ENCODE measurements at places on chromosomes 5 and 9. TPM values are rescaled to one million over a fixed set of nuclear protein-coding genes. Genes with fewer than 3 reads are reported as not detected.

DNA sequence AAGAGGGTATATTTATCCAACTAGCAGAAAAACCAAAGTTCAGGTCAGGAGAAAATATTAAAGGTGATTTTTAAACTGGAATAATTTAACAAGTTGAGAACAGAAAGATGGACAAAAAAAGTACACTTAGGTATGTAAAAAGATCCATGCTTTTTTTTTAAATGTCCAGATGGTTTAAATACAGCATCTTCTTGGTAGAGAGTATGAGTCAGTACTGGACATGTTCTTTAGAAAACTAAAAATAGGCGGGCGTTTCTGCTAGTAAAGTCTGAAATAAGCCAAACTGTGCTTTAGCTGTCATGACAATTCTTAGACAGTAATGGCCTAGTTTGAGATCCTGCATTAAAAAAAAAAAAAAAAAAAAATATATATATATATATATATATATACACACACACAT, 255.9 kb upstream of the ST8SIA4 start:
- DNase-seq = no peak
- no peaks in the 10 kb centered on the region for H3K36me3 ChIP-seq
- no peaks in the 10 kb centered on the region for H3K27me3 ChIP-seq
- no peak overlapping the region for H3K4me3 ChIP-seq

Gene TAF11L5
- polyA plus RNA-seq = not detected

GRCh38 chr9:120376101-120376500, 203.9 kb downstream of the CDK5RAP2 start:
- no peaks in the 10 kb centered on the region for H3K27me3 ChIP-seq
- no peak overlapping the region for H3K27ac ChIP-seq
- H3K4me1 ChIP-seq = no peaks in the 10 kb centered on the region
- no peaks in the 10 kb centered on the region for H3K36me3 ChIP-seq

GRCh38 chr9:136596217-136596616, 50.4 kb upstream of the NOTCH1 start:
- no peaks in the 10 kb centered on the region for H3K27me3 ChIP-seq
- no peak overlapping the region for H3K27ac ChIP-seq
- DNase-seq = no peak
- no peaks in the 10 kb centered on the region for H3K4me1 ChIP-seq
- H3K36me3 ChIP-seq = no peaks in the 10 kb centered on the region

Gene HMCN2
- polyA plus RNA-seq = 0.24 TPM

Gene HEMGN
- polyA plus RNA-seq = 0.06 TPM

Gene EEIG1
- 11.2 TPM for polyA plus RNA-seq

Gene ADGRD2
- polyA plus RNA-seq = not detected

DNA sequence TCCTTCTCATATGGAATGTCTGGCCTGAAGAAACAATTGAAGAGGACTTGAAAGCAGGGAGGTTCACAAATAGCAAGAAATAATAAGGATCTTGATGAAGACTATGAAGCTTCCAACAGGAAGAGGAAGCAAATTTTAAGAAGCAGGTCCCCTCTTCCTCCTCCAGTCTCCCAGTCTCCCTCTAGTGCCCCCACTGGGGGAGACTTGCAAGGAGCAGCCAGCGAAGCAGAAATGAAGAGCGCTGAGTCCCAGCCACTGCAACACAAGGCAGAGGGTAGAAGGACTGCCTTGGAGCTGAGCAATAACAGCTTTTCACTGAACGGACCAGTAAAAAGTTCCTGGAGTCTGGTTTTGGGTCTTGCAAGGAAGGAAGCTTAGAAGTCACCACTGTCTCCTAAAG, 32.6 kb upstream of the ACO1 start:
- no peaks in the 10 kb centered on the region for H3K27me3 ChIP-seq
- DNase-seq = no peak
- no peak overlapping the region for H3K27ac ChIP-seq
- H3K36me3 ChIP-seq = no peaks in the 10 kb centered on the region
- no peak overlapping the region for H3K4me3 ChIP-seq

DNA sequence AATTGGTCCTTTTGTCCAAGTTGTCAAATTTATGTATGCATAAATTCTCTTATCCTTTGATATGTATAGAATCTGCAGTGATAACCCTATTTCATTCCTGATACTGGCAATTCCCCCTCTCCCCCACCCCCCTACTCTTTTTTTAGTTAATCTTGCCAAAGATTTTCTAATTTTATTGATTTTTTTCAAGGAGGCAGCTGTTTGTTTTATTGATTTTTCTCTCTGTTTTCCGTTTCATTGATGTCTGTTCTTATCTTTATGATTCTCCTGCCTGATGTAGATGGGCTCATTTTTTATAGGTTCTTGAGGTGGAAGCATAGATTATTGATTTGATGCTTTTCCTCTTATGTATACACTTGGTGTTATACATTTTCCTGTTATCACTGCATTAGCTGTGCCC, 34.4 kb downstream of the SMC5 start:
- DNase-seq = no peak
- H3K27me3 ChIP-seq = no peaks in the 10 kb centered on the region
- no peaks in the 10 kb centered on the region for H3K4me1 ChIP-seq
- H3K27ac ChIP-seq = no peak overlapping the region
- H3K36me3 ChIP-seq = peaks cover 9% of the 10 kb centered on the region

GRCh38 chr9:17138503-17138902, 3.7 kb downstream of the CNTLN start:
- DNase-seq = no peak
- H3K4me1 ChIP-seq = peaks cover 6% of the 10 kb centered on the region
- no peaks in the 10 kb centered on the region for H3K27me3 ChIP-seq
- no peak overlapping the region for H3K4me3 ChIP-seq

- H3K4me3 ChIP-seq = no peak overlapping the region
- H3K27me3 ChIP-seq = no peaks in the 10 kb centered on the region
- H3K4me1 ChIP-seq = no peaks in the 10 kb centered on the region
- H3K36me3 ChIP-seq = no peaks in the 10 kb centered on the region
- no peak for DNase-seq
- no peak overlapping the region for H3K27ac ChIP-seq
These were observed 55.5 kb upstream of the ZNF354A start for GRCh38 chr5:178785999-178786398.

GRCh38 chr9:105131981-105132380, 112.5 kb upstream of the SLC44A1 start:
- H3K4me1 ChIP-seq = no peaks in the 10 kb centered on the region
- H3K4me3 ChIP-seq = no peak overlapping the region
- no peaks in the 10 kb centered on the region for H3K27me3 ChIP-seq
- H3K27ac ChIP-seq = no peak overlapping the region
- no peak for DNase-seq
- no peaks in the 10 kb centered on the region for H3K36me3 ChIP-seq

Gene SV2C
- polyA plus RNA-seq = 0.04 TPM

Gene STPG3
- polyA plus RNA-seq = not detected

DNA sequence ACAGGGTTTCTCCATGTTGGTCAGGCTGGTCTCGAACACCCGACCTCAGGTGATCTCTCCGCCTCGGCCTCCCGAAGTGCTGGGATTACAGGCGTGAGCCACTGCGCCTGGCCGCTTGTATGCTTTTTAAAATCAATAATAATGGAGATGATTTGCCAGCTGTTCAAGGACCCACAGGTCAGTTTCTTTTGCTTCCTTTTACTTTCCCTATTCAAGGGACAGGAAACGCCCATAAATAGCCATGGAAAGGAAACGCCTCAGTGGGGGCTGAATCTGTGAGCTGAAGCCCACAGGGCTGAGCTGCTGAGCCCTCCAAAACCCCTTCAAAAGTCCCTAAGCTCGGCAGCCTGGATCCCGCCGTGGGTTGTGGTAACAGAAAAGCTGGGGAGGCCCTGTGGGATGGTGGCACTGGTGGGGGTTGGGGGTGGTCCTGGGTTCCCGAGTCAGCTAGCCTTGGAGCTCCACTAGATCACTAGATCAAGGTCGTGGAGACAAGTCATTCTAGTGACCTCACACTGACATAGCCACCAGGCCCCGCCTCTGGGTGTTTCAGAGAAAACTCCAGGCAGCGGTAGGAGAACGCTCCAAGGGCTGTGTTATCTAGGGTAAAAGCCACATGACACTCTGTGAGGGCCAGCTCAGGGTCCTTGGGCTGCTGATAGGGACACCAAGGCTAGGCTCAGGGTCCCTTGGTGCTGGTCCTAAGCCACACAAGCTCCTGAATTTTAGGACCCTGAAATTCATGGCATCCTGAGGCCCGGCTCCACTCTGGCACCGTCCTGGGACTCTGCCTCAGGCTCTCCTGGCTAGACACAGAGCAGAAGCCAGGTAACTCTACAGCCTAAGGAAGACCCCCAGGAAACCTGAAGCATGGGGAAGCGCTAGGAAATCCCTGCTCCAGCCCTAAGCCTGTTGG, 18.0 kb upstream of the DUSP1 start:
- peak; percentile 84 for DNase-seq
- H3K36me3 ChIP-seq = no peaks in the 10 kb centered on the region
- peaks cover 26% of the 10 kb centered on the region for H3K4me1 ChIP-seq
- peak overlapping the region; percentile 84 for H3K27ac ChIP-seq
- no peaks in the 10 kb centered on the region for H3K27me3 ChIP-seq

Gene SLC34A3
- not detected for polyA plus RNA-seq

- no peaks in the 10 kb centered on the region for H3K27me3 ChIP-seq
- no peaks in the 10 kb centered on the region for H3K36me3 ChIP-seq
- H3K27ac ChIP-seq = no peak overlapping the region
- no peaks in the 10 kb centered on the region for H3K4me1 ChIP-seq
These were observed 195.7 kb upstream of the TUT7 start for GRCh38 chr9:86549920-86550319.

DNA sequence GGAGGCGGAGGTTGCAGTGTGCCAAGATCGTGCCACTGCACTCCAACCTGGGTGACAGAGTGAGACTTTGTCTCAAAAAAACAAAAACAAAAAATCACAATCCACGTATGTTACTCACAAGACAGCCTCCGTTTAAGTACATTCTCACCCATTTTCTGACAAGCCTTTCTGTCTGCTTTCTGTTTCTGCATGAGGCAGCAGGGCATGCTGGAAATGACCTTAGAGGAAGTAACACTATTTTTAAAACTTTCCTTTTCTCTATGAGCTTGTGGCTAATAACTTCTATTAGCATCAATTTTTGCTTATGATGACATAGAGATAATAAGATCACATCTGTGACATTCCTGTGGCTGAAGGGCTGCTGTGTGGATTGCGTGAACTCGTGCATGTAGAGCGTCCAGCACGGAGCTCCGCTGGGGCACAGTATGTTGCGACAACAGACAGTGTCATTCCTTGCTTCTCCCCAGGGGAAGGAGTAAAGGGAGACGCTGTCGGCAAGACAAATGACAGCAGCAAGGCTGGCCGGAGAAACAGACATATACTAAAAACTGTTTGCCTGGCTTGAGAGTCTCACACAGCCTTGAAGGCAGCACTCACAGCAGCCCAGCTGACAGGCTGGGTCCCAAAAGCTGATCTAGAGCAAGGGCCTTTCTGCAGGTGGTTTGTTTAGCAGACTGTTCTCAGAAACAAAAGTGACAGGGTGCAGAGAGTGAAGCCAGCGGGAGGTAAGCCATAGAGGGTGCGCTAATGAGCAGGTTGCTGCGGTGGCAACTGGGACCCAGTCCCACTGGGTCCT, 1.6 kb downstream of the BTNL3 start:
- H3K27ac ChIP-seq = no peak overlapping the region
- peaks cover 9% of the 10 kb centered on the region for H3K27me3 ChIP-seq
- no peak overlapping the region for H3K4me3 ChIP-seq
- no peaks in the 10 kb centered on the region for H3K4me1 ChIP-seq
- no peak for DNase-seq

DNA sequence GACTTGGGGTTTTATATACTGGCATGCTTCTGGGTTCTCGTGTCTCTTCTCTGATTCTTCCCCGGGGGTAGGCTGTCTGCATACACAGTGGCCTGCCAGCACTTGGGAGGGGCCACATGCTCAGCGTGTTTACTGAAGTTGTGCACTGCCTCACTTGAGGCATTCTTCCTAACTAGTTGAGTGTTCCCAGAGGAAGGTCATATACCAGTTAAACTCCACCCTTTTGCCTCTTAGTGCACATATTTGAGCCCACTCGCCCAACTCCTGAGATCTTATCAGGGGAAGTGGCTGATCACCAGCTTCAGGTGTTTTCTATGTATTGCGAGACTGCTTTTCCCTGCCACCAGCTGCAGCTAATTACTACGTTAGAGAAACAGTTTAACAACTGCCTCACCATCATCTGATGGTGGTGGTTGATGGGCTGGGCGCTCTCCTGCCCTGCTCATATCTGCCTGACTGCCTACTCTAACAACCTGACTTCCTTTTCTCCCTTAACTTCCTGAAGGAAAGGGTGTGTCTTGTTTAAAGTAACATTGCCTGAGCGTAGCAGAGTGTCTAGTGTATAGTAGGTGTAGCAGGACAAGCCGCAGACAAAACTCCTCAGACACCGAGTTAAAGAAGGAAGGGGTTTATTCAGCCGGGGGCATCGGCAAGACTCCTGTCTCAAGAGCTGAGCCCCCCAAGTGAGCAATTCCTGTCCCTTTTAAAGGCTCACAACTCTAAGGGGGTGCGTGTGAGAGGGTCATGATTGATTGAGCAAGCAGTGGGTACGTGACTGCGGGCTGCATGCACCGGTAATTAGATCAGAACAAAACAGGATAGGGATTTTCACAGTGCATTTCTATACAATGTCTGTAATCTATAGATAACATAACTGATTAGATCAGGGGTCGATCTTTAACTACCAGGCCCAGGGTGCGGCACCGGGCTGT, 60.1 kb upstream of the CLINT1 start:
- H3K27ac ChIP-seq = no peak overlapping the region
- no peaks in the 10 kb centered on the region for H3K27me3 ChIP-seq
- H3K36me3 ChIP-seq = no peaks in the 10 kb centered on the region
- no peak overlapping the region for H3K4me3 ChIP-seq

- H3K4me3 ChIP-seq = no peak overlapping the region
- H3K4me1 ChIP-seq = no peaks in the 10 kb centered on the region
- H3K27me3 ChIP-seq = no peaks in the 10 kb centered on the region
- DNase-seq = no peak
These were observed 23.1 kb downstream of the NDUFS6 start for GRCh38 chr5:1824109-1824821.

DNA sequence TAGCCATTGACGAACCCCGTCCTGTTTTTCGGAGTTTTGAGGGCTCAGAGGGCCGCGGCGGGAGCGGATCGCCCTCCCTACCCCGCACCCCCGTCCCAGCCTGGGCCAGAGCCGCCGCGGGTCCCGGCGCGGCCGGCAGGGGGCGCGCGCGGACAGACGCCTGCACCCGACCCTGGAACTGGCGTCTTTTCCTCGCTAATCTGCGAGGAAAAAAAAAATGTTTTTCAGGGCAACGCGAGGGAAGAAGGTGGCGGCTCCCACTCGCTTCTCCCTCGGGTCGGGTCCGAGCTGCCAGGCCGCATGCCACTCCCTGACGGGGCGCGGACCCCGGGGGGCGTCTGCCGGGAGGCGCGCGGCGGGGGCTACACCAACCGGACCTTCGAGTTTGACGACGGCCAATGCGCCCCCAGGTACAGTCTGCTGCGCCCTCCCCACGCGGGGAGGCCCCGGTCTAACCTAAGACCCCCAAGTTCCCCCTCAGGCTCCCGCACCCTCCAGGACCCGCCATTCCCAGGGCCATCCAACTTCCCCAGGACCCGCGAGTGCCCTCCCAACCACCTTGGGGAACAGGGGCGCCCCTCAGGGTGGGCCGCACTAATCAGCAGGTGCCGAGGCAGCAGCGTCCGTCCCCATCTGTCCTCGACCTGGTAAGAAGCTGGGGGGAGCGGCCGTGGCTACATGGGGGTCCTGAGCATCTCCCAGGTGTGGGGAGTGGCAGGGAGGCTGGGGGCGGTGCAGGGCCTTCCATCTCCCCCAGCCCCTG, at the start of gene KCNT1:
Gene KCNT1 (plus strand): TSS at position 227 of the 763 bp plus-strand sequence. CDS start 74 bp downstream, at position 301.
- no peaks in the 10 kb centered on the region for H3K4me1 ChIP-seq
- H3K27ac ChIP-seq = no peak within 1 kb of the TSS
- peak; percentile 73 for DNase-seq
- peaks cover 3% of the 10 kb centered on the region for H3K27me3 ChIP-seq
- H3K4me3 ChIP-seq = no peak within 1 kb of the TSS

Gene TMEM174
- not detected for polyA plus RNA-seq

Gene DOK3
- 1.7 TPM for polyA plus RNA-seq

All from liver (tissue), 10 donors.